ENCODE measurements at places on chromosomes 5 and 9.
A peak's percentile ranks its signal among the peaks of the same experiment; 100 is the strongest.

DNA sequence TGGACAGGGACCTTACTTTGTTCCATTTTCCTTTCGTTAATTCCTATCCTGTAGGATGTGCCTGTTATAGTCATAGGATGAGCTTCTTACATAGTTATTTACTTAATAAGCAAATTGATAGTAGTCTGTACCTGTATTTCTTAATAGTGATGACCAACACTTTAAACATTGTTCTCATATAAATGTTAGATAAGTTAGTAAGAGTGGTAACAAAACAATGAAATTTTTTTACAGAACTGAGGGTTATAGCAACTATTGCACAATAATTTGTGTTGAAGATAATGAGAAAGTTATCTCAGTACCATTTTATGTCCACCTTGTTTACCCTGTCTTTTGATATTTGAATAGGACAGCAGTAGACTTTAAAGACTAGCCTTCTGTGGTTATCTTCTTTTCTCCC is 162.9 kb upstream of the ELL2 start:
- DNase-seq: no peak

GRCh38 chr9:21720758-21721157 is 81.7 kb upstream of the MTAP start:
- DNase-seq: no peak

- no peak for DNase-seq
Measured at GRCh38 chr5:9951865-9952516, 297.7 kb downstream of the ATPSCKMT start.

GRCh38 chr5:157555037-157555640 is 20.4 kb downstream of the ADAM19 start:
- DNase-seq: no peak

DNA sequence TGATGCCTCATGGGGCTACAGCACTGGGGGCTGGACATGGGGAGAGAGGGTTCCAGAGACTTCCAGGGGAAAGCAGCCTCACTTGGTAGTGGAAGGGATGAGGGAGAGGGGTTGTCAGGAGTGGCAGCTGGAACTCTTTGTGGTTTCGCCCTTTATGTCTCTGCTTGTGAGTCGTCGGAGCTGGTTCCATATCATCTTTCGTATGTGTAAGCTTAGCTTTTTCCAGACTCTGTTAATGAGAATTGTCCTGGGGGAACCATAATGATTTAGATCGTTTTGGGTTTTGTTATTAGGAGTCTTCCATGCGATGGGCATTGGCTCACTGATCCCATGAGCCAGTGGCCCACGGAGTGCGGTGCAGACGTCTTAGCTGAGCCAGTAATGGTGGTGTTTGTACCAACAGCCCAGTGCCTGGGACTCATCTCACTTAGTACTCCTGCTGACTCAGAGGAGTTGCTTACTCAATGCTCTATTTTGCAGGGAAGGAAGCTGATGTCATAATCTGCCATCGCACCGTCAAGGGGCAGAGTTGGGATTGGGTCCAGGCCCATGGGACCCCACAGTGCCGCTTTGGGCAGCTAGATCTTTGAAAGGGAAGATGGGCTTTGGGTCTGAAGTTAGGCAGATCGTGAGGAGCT is 48.5 kb downstream of the NEK6 start:
- DNase-seq: peak; percentile 73

DNA sequence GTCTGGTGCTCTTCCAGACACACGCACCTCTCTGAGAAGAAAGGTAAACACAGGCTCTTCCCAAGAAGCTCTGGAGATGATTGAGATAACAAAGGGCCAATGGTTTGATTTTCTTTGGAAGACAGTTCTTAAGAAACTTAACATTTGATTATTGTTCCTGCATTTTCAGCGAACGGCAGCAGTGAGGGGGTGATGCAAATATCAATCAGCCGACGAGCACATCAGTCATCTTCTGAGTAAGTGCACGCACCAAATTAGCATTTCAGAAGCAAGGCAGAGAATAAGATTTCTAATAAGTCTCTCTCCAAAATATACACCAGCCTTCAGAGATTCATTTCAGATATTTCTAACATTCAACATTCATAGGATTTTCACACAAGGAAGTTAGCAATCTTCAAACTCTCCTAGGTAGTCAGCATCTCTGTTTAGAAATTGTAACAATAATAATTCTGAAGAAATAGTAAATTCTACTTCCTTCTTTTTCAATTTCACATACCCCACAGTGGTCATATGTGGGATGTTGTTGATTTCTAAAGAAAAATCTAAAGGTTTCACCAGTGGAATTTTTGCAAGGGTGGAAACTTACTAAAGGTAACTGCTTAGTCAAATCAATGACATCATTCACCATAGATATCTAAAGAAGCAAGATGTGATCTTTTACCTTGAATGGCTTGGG is 250.3 kb downstream of the SEC61B start:
- DNase-seq: no peak

- DNase-seq: no peak
Measured at GRCh38 chr9:86494644-86495111, 140.5 kb upstream of the TUT7 start.

DNA sequence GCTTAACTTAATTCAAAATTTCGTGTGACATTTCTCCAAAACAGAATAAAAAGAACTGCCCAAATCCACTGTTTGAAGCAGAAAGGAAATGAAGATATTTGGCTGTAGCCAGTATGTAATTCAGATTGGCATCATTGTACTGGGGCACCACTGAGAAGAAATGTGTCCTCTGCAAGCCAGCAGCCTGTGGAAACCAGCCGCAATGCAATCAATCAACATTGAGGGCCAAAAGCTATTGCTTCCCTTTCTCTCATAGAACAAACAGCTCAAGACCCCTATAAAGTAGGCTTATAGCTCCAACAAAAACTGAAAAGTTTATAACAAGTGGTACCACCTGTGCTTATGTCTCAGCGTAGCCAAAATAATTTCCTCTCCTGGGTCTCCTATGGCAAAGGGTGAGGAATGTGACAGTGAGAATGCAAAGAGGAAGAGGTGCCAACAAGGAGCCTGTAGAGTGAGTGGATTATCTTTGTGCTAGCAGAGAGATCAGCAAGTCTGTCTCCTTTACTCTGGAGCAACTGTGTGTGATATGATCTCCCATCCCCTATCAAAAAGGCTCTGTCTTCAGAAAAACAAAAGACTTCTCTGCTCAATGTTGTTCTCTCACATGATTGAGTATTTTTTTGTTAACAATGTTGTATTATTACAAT is 1072.3 kb upstream of the DMAC1 start:
- DNase-seq: no peak
